ENCODE measurements at places on chromosomes 16 and 17.

GRCh38 chr16:49800876-49801275 lies 55.0 kb downstream of the ZNF423 start:
- no peak for DNase-seq

- DNase-seq: no peak
Measured at GRCh38 chr16:3192476-3193019, 4.5 kb downstream of the OR1F1 start.

DNA sequence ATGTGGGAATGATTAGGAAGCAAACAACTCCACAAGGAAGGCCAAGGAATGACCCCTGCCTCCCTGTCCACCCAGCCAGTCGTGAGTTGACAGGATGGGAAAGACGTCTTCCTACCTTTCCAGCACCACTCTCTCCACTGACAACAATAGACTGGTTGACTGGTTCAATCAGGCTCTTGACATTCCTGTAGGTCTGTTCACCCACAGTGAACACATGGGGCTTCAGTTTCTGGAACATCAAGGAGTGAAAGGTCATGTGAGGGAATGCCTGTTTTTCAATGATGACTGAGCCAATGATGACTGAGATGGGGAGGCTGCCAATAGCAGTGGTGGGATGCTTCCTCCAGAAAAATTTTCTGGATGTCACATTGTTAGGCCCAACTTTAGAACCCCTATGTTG lies 9.6 kb downstream of the MYO19 start:
- DNase-seq: no peak

- no peak for DNase-seq
Measured at GRCh38 chr17:50829332-50829731, 6.1 kb upstream of the WFIKKN2 start.

DNA sequence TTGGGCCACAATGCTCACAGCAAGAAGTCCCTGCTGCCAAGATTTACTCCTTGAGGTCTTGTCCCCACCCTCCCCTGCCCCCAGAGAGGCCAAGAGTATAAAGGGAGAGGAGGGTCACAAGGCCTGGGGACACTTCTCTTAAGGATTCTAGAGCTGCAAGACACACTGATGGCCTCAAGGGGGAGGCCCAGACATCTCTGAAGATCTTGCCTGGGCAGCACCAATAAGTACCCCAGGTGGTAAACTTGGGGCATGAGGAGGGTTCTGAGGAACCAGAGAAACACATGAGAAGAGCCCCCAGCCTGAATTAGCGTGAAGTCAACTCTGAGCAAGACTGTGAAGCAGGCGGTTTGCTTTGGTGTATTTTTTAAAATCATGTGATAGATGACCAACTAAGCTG lies 26.8 kb upstream of the MTMR4 start:
- DNase-seq: no peak

DNA sequence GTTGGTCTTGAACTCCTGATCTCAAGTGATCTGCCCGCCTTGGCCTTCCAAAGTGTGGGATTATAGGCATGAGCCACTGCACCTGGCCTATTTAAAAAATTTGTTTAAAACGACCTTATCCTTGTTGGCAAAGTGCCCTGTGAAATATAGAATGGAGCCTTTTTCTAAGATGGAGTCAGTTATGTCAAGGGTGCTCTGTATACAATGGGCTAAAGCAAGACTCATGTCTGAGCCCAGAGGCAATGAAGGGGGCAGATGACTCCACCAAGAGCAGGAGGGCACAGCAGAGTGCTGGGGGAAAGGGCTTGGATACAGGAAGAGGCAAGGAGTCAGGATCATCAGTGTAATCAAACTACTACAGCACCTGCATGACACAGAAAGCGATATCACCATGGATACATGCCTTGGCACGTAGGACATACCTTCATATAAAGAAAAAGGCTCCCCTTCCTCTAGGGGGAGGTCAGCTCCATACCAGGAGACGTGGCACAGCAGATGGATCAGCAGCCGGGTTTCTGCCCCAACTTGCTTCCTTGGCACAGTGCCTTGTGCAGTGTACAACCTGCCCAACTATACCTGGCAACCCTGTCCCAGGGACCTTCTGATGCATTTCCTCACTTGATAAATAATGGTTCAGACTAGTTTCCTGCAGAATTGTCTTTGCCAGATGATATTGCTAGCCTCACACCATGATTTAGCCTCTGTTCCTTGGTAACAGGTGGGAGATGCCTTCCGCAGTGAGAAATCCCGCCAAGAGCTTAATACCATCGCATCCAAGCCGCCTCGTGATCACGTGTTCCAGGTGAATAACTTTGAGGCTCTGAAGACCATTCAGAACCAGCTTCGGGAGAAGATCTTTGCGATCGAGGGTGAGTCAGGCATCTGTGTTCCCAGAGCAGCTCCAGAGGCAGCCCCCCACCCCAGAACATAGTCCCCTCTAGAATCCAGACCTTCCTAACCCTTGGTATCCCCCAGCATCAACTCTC lies 15.3 kb downstream of the ITGAM start:
- DNase-seq: no peak

- DNase-seq: no peak
Measured at GRCh38 chr16:84999200-84999599, 12.1 kb downstream of the ZDHHC7 start.

DNA sequence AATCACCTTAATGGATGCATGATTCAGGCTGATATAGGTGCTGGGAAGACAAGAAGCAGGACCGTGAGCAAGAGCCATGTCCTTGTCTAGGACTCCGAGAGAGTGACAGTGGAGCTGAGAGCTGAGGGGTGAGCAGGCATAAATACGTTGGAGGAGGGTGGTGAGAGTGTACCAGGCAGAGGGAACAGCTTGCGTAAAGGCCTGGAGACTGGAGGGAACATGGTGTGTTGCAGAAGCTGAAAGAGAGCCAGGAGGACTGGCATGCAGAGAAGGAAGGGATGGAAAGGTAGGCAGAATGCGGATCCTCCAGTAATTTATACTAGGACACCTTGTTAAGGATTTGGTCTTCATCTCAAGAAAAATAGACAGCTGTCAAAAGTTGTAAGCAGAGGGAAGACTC lies 653.2 kb downstream of the HS3ST4 start:
- DNase-seq: no peak

Measured in NCI-H187 (cell line).